ENCODE measurements at places on chromosomes 2 and 18. TPM values are rescaled to one million over a fixed set of nuclear protein-coding genes. Genes with fewer than 3 reads are reported as not detected.

ATAD2B gene
- 28.8 TPM for total RNA-seq

SERPINB2 gene
- 1.2 TPM for total RNA-seq

RAB6D gene
- not detected for total RNA-seq

PRKD3 gene
- 39.4 TPM for total RNA-seq

RTP5 gene
- total RNA-seq: 0.10 TPM

OR6B2 gene
- not detected for total RNA-seq

TEX44 gene
- total RNA-seq: not detected

NYAP2 gene
- not detected for total RNA-seq

DNA sequence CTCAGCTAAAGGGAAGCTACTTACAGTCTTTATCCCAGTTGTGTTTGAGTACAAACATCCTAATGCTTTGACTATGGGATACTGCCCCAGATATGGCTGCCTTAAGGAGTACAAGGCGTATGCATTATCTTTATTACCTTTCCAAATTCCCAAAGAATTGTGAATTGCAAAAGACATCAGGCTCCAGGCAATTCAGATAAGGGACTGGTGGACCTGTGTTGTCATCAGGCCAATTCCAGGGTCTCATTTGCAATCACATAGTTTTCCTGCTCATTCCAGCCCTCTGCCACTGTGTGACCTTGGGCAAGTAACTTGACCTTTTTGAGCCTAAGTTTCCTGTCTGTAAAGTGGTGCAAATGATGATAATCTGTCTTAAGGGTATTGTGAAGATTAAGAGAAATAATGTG, 137.5 kb downstream of the FMNL2 start:
- DNase-seq: no peak

GRCh38 chr2:234331566-234331965, 165.3 kb downstream of the ARL4C start:
- no peak for DNase-seq

GRCh38 chr2:191748059-191748461, 70.1 kb downstream of the NABP1 start:
- no peak for DNase-seq

DNA sequence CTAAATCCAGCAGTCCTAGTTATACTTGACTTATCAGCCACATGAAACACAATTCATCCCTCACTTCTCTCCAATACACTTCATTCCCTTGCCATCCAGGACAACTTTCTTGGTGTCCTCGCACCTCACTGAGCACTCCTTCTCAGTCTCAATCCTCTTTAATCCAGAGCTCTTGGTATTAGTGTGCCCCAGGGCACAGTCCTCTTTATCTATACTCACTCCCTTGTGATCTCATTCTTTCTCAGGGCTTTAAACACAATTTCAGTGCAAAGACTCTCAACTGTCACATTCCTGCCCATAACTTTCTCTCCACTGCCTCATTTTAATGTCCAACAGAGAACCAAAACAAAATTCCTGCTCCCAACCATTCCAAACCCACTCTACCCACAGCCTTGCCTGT, 60.8 kb upstream of the SPOPL start:
- no peak for DNase-seq

GRCh38 chr2:85184990-85185389, 51.8 kb downstream of the TCF7L1 start:
- DNase-seq: no peak

GRCh38 chr2:70903171-70903570, 32.5 kb upstream of the ATP6V1B1 start:
- DNase-seq: no peak

GRCh38 chr2:237473878-237474441, 13.1 kb upstream of the MLPH start:
- DNase-seq: no peak

- DNase-seq: no peak
Observed at GRCh38 chr2:195590199-195590860, 66.7 kb upstream of the SLC39A10 start.

DNA sequence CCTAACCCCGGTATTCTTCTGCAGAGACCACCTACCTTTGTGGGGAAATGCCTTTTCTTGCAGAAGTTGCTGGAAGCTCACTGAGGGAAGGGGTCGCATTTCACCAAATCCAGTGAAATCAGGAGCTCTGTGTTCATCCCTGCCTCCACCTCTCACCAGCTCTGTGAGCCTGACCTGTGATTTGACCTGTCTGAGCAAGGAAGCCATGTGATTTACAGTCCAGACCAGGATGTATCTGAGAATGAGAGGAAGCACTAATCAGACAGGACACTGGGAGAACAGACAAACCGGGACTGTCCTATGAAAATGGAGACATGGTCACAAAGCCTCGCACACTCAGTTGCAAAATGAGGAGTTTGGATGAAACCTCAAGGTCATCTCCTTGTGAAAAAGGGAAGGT, 285.4 kb downstream of the BCL11A start:
- no peak for DNase-seq
